ENCODE measurements at places on chromosomes 7 and 10.

DNA sequence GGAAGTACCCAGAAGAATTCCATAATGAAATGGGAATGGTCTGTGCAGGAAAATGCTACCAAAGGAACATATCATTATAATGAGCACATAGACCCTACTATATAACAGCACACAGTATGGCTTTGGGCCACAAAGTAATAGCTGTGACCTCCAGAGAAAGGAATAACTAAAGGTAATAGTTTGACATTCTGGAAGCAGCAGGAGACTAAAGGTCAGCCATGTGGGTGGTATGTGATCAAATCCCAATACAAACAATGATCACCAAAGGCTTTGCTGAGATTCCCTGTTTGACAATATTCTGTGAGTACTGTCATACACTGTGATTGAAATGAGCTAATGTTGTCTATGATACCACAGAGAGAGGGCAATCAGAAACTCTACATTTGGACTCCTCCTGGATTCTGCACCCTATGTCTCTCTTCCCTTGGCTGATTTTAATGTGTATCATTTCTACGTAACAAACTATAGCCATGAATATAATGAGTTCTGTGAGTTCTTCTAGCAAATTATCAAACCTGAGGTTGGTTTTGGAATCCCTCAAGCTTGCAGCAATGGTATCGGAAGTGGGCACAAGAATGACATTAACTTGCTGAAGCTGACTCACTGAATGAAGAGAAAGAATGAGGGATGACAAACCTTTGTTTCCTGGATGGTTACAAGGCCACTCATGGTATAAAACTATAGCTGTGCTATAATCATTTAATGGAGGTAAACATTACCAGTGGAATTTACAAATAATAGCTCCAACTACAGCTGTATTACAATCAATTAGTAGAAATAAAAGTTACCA is 99.6 kb downstream of the JMJD1C start:
- DNase-seq, result no peak

GRCh38 chr10:58278274-58278961 is 9.5 kb downstream of the CISD1 start:
- no peak for DNase-seq

GRCh38 chr7:144497282-144497681 is 93.8 kb upstream of the NOBOX start:
- DNase-seq, result no peak

- no peak for DNase-seq
These were observed 34.8 kb upstream of the PURB start for GRCh38 chr7:44920119-44920518.

DNA sequence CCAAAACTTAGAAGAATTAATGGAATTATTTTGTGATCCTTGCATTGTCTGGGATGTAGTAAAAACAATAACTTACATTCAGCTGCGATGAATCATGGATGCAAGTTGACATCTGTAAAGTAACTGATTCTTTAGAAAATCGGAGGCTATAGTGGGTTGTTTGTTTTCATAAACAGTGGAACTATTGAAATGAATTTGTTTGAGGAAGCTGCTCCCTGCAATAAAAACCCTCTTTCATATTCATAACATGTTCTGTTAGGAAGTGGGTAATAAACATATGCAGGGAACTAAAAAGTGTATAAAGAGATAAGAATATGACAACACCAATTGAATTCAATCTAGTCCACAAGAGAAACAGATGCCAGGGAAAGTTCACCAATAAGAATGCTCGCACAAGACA is 53.6 kb downstream of the AGMO start:
- no peak for DNase-seq

DNA sequence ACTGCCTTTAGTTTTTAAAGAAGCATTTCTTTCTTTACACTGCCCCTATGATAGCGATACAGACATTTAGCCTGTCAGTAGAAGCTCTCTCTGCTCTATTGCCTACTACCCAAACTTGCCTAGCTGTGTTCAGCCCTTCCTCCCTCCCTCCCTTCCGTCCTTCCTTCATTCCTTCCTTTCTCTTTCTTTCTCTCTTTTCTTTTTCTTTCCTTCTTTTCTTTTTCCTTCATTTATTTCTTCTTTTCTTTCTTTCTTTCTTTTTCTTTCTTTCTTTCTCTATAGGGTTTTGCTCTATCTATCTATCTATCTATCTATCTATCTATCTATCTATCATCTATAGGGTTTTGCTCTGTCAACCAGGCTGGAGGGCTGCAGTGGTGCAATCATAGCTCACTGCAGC is 7.1 kb upstream of the ZNF212 start:
- no peak for DNase-seq

DNA sequence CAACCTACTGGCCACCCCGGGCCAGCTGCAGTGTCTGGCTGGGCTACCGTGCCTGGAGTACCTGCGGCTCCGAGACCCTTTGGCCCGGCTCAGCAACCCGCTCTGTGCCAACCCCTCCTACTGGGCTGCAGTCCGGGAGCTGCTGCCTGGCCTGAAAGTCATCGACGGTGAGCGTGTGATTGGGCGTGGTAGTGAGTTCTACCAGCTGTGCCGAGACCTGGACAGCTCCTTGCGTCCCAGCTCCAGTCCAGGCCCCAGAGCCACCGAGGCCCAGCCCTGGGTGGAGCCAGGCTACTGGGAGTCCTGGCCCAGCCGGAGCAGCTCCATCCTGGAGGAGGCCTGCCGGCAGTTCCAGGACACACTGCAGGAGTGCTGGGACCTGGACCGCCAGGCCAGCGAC is 4.2 kb downstream of the RARRES2 start:
- no peak for DNase-seq

GRCh38 chr10:6312636-6313035 is 109.9 kb downstream of the PFKFB3 start:
- no peak for DNase-seq

- DNase-seq, result no peak
These were observed 23.3 kb downstream of the SEM1 start for GRCh38 chr7:96686305-96686704.
